A549 (cell line): ENCODE measurements at places on chromosomes 5 and 9.

DNA sequence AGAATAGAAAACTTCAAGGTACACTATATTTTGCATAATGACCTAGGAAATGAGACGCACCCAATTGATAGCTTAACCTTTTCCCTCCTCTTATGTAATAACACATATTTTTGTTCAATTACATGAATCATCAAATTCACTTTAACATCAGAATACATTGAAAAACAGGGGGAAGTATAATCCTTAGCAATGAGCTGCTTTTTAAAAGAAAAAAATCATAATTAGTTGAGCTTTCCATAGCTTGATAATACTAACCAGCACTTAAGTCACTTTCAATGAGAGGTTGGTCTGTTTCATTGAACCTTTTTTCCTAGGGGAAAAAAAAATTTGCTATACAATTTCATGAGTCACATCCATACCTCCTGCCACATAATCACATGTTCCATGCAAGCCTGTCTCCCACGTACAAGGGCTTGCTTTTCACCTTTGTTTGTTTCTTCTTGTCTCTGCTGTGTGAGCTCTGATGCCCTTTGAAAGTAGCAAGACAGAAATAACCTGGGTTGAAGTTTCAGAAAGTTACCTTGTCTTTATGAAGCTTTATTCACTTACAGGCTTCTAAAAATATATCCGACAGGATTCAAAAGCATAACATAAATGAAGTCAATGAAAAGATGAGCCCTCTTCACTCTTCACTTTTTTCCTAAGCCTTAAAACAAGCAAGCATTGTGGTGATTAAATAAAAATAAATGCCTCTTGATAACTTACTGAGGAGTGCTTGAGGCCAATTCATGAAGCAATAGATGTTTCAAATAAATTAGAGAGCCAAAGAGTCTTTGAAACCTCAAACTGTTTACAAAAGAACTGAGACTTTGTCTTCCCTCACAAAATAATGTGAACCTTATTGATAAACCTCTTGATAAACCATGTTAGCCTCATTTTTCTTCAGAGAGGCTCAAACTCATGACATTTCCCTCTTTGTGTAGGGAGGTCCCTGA lies 108.5 kb downstream of the FEM1C start:
- no peak for DNase-seq

- DNase-seq = no peak
Measured at GRCh38 chr5:142961440-142962173, 191.4 kb downstream of the ARHGAP26 start.

GRCh38 chr5:141771031-141771430 lies 89.0 kb upstream of the ARAP3 start:
- no peak for DNase-seq

- DNase-seq = no peak
Measured at GRCh38 chr5:173011566-173011965, 28.0 kb downstream of the ATP6V0E1 start.

DNA sequence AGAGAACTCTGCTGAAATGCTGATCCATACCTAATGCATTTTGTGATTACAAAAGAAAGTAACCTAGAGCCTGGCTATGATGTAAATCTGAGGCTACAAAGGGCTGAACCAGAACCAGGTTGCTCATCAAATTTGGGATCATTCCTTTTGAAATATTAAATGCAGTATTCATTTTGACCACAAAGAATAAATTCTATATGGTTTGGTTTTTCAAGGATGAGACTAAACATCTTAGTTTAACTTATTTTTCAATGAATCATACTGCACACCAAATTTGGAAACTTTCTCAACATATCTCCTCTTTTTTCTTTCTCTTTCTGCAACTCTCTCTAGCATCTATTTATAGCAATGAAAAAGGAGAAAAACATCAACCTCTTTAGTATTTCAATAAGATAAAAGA lies 46.5 kb downstream of the CEMIP2 start:
- DNase-seq = no peak

- DNase-seq = no peak
Measured at GRCh38 chr9:38435521-38435920, 11.3 kb upstream of the IGFBPL1 start.

- DNase-seq = no peak
Measured at GRCh38 chr5:39107350-39107749, 33.2 kb upstream of the RICTOR start.

DNA sequence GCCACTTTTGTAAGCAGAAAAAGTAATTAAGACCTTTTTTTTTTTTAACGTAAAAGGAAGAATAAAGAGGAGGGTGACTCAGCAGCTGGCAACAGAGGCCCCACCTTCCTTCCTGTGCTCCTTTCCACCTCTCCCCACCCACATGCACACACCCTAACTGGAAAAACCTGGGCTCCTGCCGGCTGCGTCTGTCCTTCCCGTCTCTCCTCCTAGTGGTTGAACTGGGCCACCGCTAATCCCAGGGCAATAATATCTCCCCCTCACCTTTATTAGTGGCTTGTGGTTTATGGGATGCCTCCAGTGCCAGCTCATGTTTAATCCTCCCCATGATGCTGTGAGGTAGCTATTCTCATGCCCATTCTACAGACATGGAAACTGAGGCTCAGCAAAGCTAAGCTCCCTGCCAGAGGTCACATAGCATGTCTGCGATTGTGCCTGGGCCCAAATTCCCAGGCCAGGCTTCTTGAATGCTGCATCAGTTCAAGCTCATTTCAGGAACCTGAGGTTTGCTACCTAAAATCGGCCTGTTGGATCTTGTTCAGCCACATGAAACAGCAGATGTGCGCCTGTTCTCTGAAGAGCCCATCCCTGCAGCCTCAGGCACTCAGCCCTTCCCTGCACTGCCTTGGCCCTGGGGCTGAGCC lies 60.9 kb upstream of the IL17B start:
- peak; percentile 95 for DNase-seq

DNA sequence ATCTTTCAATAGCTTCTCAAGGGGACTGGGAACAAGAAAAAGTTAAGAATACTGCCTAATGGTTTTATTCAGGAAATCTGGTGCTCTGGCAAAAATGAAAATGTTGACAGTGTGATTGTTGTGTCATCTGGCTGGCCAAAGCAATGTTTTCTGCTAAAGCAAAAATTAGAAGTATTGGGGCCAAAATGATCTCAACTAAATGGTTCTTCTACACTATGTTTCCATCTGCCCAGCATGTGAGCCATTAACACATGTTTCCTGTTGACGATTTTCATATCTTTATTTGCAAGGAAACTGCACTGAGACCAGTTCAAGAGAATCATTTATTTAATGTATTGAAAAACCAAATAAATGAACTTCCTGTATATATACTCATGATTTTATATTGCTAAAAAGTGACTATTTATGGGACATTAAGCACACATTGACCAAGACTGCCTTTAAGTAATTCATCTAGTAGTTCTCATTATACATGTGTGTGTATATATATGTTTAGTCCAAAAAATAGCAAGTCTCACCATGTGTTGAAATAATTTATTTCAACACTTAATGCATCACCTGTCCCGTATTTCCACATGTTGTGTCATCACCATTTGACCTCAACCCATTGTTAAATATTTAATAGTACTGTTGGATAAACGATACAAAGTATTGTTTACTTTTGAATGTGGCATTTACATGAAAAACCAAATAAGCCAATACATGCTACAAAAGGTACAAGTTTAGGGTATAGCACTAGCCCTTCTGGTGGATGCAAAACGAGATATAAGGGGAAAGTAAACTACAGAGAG lies 7.5 kb upstream of the FST start:
- DNase-seq = no peak

- no peak for DNase-seq
Measured at GRCh38 chr5:128667751-128668150, 129.7 kb upstream of the FBN2 start.

- DNase-seq = no peak
Measured at GRCh38 chr5:151056379-151057325, 24.2 kb downstream of the TNIP1 start.

DNA sequence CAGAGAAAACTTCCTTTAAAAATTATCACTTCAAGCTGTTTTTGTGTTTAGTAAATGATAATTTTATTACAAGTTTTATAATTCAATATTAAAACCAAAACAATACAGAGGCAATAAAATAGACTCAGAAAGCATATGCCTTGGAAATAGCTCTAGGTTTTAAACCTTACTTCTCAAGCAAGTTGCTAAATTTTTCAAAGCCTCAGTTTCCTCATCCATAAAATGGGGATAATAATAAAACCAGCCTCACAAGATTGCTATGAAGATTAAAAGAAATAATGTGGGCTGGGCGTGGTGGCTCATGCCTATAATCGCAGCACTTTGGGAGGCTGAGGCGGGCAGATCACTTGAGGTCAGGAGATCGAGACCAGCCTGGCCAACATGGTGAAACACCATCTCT lies 62.8 kb downstream of the TTLL11 start:
- no peak for DNase-seq

GRCh38 chr5:177419046-177419445 lies 7.4 kb upstream of the GRK6 start:
- no peak for DNase-seq

DNA sequence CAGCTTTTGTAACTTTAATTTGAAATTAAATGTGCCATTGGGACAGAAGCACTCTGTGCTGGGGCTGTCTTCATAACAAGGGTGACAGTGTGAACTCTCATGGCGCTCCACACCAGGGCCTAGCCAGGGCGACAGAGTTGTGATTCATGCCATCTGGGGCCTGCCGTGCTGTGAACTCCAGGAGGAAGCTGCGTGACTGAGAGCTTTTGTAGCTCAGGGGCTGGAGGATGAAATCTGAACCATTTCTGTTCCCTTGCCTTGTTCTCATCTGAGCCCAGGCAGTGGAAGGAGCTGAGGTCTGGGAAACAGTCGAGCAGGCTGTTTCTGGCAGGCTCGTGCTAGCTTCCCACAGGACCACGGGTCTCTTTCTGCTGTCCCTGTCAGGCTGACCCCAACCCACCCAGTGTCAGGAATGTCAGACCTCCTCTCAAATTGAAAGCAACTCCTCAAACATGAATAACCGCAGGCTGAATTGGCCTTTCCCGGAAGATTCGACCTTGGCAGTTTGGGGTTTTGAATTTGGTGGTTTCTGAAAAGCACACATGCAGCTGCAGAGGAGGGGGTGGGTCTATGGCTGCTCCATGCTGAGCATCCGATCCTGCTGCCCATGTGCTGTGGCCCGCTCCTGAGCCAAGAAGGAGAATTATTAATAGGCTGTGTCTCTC lies 69.2 kb upstream of the RPS23 start:
- no peak for DNase-seq

DNA sequence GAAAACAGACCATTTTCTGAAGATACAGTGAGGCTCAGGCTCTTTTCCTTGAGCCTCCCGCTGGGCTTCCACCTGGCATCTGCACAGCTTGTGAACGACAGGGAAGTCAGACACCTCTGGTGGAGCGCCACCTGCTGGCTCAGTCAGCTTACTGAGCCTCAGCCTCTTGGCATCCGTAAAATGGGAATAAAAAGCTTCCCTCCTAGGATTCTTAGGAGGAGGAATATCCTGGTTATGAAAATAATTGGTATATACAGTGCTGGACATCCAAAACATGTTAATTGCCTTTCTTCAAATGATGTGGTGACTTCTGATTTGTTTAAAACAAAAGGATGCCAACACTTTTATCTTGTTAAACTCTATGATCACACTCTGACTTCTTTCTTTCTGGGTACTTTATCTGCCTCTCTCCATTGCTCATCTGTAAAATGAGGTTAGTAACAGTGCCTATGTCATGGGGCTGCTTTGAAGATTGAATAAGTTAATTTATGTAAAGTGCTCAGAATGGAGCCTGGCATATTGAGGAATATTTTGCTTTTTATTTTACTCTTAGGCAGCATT lies 67.5 kb downstream of the MAMDC2 start:
- peak; percentile 27 for DNase-seq
